ENCODE measurements at places on chromosomes 6 and 20.

- DNase-seq: peak; percentile 62
Observed at GRCh38 chr6:31128093-31128676, 7.9 kb upstream of the CDSN start.

DNA sequence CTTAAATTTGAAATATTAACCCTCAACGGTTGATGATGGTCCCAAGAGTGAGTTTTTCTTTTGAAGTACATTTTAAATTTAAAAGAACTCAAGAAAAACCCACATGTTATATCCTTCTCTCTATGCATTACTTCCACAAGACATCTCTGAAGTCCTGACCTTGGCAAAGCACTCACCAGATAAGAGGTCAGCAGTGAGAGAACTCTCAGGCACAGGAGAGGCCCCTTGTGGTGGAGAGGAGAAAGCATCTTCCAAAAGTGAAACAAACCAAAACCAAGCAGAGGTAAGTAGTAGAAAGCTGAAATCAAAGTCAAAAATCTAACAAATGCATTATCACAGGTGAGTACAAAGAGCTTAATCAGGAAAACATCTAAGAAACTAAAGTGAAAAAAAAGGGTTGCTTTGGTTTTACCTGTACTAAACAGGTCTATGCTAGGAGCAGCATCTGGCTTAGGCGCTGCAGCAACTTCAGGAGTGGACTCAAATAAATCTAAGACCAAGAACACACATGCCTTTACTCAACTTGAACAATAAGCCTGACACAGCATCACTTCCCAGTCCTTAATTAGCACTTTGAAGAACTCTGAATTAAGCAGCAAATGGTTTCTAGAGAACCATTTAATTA lies 80.5 kb downstream of the PRSS35 start:
- DNase-seq: no peak

- no peak for DNase-seq
Observed at GRCh38 chr6:61977099-61977498, 308.9 kb downstream of the KHDRBS2 start.

- DNase-seq: no peak
Observed at GRCh38 chr6:6711832-6712448, 123.4 kb downstream of the LY86 start.

DNA sequence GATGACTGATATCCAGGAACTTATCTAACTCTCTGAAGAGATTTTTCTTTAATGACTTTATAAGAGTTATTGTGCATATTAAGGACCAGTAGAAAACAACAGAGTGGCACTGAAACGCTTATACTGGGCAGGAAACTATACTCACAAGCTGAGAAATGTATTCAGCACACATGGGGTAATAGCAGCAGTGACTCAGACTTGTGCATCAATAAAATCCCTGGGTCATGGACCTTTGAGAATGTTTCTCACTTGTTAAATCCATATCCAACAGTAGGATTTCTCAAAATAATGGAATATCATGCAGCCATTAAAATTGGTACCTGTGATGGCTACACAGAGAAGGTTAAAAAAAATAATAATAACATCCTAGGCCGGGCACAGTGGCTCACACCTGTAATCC lies 219.5 kb downstream of the BTBD9 start:
- no peak for DNase-seq

- DNase-seq: peak; percentile 22
Observed at GRCh38 chr6:30500421-30501355, 11.4 kb downstream of the HLA-E start.

DNA sequence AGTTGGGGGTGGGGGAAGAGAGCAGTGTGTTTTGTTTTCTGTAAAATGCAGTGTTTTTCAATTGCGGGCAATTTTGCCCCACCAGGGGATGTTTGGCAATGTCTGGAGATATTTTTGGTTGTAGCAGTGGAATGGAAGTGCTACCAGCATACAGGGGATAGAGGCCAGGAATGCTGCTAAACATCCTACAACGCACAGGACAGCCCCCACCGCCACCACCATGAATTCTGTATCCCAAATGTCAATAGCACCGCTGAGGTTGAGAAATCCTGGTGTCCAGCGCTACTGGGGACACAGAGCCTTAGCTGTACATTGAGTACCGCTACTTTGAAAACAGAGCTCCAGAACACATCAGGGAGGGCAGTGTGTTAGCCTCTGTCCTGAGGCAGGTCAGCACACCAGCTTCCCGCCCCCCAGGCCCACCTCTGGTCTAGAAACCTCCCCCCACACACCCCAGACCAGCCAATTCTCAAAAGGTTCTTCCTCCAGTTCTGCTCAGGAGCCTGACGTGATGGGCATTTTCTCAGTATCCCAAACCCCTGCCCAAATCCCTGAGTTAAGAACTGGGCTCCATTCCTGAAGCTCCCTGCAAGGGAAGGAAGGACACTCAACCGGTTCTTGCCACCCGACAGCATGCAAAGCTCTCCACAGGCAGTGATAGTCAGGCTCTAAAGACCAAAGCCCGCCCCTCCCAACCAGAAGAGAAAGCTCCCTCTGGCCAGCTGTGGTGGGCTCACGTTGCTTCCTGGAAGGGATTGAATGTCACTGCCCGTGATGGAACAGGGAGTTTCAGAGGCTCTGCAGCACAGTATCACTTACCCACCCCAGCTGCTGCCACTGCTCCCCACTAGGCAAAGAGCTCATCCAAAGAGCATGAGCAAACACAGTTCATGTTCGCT lies 321.5 kb upstream of the JARID2 start:
- DNase-seq: no peak

- no peak for DNase-seq
Observed at GRCh38 chr6:155939253-155939652, 483.6 kb upstream of the NOX3 start.

DNA sequence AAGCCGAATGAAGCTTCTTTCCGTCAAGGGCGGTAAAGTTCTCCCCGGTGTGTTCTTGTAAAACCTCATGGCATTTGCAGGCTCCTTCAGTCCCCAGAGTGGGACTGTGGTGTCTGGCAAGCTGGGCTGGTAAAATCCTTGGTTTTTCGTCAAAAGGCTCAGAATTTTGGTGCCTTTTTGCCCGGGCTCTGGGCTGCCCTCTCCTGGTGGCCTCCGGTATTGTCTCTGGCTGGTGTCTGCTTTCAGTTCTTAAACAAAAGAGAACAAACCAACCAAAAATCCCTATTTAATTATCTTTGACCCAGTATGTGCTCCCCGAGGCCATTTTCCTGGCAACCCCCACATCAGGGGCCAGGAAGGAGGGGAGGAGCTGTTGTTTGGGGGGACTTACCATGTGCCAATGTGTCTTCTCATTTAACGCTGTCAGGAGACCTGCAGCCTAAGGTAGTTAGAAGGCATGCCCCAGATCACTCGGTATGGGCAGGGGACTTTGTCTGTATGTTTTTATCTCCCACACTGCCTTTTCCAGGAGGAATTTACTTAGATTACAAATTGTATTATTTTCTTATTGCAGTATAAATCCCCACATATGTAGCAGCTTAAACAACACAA lies 11.1 kb downstream of the CDH4 start:
- peak; percentile 18 for DNase-seq

GRCh38 chr6:125194941-125195340 lies 41.4 kb downstream of the TPD52L1 start:
- DNase-seq: no peak

GRCh38 chr6:6085928-6086668 lies 79.4 kb upstream of the NRN1 start:
- DNase-seq: no peak

GRCh38 chr20:42309050-42309449 lies 690.9 kb upstream of the CHD6 start:
- no peak for DNase-seq

DNA sequence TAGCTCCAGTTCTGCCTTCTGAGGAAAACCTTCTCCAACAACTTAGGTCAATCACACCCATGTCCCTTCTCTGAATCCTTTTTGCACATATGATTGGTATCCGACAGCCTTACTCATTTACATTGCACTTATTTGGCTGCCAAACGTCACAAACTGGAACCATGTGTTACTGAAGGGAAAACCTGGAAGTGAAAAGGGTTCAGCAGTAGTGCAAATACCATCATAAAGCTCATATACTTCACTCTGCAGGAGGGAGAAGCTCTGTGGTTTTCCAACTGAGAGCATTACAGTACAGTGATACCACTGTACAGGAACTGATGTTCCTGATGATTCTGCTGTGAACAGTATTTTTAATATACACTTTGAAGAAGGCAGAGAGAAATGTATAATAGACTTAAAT lies 87.8 kb downstream of the SLC16A10 start:
- no peak for DNase-seq

GRCh38 chr20:57807401-57808263 lies 97.8 kb upstream of the PMEPA1 start:
- no peak for DNase-seq

GRCh38 chr6:169880516-169880915 lies 129.1 kb downstream of the ERMARD start:
- no peak for DNase-seq

- no peak for DNase-seq
Observed at GRCh38 chr6:90305800-90306448, 9.3 kb upstream of the BACH2 start.

DNA sequence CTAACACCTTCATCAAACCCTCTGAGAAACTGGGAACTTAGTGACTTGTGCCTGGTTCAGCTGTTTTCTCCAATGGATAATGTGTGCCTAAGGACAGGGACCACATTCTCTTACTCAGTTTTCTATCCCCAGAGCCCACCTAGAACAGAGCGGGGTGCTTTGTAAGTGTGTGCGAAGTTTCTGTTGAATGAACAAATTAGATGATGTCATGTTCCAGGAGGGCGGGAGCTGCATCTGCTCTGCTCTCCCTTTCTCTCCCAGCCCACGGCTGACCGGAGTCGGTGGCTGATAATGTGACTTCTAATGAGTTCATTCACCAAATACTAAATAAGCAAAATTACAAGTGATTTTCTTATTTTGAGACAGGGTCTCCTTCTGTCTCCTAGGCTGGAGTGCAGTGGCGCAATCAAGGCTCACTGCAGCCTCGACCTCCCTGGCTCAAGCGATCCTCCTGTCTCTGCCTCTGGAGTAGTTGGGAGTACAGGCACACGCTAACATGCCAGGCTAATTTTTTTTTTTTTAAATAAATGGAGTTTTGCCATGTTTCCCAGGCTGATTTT lies 60.7 kb upstream of the FNDC1 start:
- DNase-seq: no peak

DNA sequence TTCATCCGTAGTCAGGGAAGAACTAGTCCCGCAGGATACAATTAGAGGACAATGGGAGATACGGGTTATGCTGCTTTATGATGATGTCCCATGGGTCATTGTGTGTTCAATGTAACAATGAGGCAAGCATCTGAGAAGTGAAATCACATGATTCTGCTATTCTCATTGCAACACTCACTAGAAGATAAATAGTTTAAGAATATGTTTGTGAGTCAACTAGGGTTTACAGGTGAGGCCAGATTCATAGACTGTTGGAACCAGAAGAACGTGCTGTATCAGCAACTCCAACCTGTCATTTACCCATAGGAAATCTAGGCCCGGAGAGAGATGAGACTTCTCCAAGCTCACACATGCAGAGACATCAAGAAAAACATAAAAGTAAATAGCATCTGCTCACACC lies 80.8 kb downstream of the SCML4 start:
- DNase-seq: no peak

DNA sequence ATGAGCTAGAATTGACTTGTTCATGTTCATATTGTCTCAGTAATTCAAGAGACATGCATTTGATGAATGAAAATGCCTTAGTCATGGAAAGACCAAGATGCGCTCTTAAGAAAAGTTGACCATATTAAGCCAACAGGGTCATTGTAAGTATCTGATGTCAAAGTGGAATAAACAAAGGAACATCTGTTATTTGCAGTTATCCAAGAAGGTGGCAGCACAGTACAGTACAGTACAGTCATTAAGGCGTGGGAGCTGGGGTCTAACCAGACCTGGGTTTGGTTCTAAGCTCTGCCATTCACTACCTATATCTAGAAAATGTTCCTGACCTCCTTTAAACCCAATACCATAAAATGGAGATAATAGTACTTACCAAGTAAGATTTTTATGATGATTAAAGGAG lies 178.1 kb downstream of the BACH2 start:
- no peak for DNase-seq

DNA sequence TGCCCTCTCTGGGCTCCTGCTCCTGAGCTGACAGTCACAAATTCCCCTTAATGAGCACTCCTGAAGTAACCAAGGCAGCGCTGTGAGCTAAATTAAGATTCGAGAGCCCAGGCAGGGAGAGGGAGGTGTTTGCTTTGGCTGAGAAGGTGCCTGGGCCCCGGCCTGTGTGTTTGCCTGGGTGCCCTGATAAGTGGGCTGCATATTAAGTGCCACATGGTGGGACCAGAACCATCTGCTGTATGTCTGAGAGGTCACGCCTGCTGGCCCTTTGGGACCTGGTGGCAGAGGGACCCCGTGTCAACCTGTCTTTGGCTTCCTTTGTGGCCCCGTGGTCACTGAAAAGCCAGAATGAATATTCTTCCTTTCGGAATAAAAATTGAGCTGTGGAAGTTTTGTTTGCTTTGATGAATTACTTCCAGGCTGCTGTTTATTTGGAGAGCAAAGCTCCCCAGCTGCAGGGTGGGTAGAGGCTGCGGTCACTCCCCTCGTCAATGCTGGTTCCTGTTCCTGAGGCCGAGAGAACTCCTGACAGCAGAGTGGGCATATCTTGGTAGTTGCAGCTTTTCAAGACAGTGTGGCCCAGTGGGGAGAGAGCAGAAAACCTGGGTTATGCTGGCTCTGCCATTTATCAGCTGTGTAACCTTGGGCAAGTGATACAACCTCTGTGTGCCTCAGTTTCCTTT lies 17.5 kb upstream of the KCNK16 start:
- no peak for DNase-seq

GRCh38 chr6:25370178-25371036 lies 91.2 kb downstream of the CARMIL1 start:
- DNase-seq: peak; percentile 22

- peak; percentile 82 for DNase-seq
Observed at GRCh38 chr20:62921119-62921687, 5.1 kb downstream of the DIDO1 start.

DNA sequence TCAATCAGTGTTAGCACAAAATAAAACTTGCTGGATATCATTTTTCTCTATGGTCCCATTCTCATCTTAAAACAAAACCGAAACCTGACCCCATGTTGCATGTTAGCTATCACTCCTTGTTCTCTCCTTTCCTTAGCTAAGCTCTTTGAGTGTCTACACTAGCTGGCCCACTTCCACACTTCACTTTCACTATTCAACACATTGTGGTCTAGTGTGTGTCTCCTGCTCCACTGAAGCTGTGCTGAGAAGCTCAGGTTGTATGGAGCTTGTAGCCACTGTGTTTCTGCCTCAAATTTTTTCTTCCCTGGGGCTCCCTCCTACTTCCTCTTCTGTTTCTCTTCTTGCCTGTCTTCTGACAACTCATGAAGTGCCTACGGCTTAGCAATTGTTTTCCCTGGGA lies 223.0 kb downstream of the NKAIN2 start:
- no peak for DNase-seq

DNA sequence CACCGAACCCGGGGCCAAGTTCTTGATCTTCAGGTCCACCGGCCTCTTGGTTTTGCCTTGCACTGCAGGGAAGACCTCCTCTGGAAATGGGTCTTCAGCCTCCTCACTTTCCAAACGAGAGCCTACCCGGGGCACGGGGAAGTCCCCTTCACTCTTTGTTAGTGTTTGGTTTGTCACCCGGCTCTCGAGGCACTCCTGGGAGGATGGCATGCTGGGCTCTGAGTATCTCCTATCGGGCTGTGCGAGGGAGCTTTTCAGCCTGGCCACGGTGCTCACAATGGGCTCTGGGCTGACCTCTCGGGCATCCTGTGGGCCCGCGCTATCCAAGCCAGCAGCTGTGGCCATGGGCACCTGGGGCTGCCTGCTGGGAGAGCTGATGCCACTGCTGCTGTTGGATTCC lies 8.1 kb downstream of the TAGAP start:
- DNase-seq: no peak
